Cortex of kidney (tissue), 1 donor: ENCODE measurements at places on chromosomes 1 and 21.

- DNase-seq, result no peak
Measured at GRCh38 chr1:213783893-213784292, 203.9 kb upstream of the PROX1 start.

DNA sequence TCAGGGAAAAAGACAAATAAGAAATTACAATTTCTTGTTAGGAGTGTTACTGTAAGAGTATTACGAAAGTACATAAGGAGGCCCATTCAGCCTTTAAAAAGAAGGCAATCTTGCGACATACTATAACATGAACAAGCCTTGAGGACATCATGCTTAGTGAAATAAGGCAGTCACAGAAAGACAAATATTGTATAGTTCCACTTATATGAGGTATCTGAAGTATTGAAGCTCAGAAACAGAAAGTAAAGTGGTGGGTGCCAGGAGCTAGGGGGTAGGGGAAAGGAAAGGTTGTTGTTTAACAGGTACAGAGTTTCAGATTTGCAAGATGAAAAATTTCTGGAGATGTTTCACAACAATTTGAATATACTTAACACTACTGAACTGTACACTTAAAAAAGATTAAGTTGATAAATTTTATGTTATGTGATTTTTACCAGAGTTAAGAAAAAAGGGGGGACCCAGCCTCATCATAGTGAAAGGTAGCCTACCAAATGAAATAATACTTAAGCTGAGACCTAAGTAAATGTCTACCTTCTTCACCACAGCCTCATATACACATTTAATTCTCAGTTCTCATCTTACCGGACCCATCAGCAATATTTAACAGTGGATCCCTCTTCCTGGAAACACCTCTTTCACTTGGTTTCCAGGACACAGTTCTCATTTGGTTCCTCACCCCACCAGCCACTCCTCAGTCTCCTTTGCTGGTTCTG lies 19.5 kb downstream of the USP24 start:
- no peak for DNase-seq

DNA sequence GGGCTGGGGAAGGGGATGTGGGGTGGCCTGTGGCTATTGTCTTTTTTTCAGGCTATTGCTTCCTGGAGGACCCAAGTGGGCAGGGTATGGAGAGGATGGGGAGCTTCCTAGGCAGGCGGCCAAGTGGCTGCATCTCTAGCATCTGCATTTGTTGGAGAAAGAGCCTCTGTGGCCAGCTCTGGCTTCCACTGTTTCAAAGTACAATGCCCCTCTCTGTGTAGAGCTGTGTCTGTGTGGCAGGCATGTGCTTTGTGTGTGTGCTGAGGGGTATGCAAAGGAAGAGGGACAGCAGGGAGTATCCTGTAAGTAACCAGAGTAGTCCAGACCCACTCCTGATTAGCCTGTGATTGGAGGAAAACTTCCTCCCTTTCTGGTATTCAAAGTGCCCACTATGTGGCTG lies 40.6 kb downstream of the KCNA2 start:
- DNase-seq, result no peak

DNA sequence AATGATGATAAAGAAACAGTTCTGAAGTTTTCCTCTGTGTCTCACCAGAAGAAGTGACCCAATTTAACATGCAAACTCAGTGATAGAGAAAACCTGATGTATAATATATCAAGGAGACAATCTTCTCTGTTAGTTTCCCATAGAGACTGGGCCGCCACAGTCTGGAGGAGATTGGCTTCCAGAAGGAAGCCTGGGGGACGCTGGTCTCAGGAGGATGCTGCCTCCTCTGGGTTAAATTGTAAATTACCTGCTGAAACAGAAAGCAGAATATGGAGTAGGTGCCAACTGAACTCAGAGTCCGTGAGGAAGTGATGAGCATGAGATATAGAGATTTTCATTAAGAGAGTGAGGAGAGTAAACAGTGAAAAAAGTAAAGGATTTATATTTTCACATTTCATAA lies 15.8 kb downstream of the OR14I1 start:
- no peak for DNase-seq

- DNase-seq, result no peak
Measured at GRCh38 chr1:181998858-181999257, 62.7 kb downstream of the ZNF648 start.

DNA sequence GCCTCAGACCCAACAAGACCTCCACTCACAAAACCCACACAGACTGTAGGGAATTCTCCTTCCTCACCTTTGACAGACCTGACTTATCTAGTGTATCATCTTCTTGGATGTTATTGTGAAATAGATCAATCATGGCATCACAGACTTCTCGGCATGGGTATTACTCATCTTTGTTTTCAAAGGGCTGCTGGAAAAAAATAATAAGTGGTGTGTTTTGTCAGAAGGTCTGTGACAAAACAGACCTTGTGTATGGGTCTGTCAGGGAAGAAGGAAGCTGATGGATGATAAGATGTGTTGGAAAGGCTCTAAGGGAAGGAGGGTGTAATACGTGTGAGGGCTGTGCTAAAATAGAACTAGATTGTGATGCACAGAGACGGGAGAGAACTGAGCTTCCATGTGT lies 13.9 kb upstream of the S100A7 start:
- no peak for DNase-seq

GRCh38 chr1:92411511-92411910 lies 75.2 kb downstream of the GFI1 start:
- DNase-seq, result no peak

- DNase-seq, result no peak
Measured at GRCh38 chr21:35136106-35136505, 87.0 kb upstream of the RUNX1 start.

- DNase-seq, result no peak
Measured at GRCh38 chr21:38351961-38352521, 95.2 kb downstream of the KCNJ15 start.

- DNase-seq, result no peak
Measured at GRCh38 chr21:39186676-39187075, 3.4 kb upstream of the PSMG1 start.

- DNase-seq, result no peak
Measured at GRCh38 chr1:7856345-7856744, 3.5 kb upstream of the UTS2 start.

DNA sequence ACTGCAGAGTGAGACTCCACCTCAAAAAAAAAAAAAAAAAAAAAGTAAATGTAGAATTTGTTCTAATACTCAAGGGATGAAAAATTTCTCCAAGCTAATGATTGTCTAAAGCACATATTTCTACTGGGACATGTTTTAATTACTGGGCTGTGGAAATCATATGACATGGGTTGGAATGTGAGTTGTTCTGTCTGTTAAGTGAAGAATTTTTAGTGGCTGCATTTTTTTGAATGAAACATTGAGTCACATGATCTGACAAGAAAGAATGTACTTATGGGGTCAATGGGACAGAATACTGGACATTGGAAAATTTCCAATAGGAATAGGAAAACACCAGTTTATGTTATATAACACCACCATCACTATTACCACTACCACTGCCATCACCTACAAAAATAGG lies 123.8 kb upstream of the IVNS1ABP start:
- no peak for DNase-seq

GRCh38 chr1:199684686-199685273 lies 342.7 kb upstream of the NR5A2 start:
- DNase-seq, result no peak

- DNase-seq, result no peak
Measured at GRCh38 chr1:16078925-16079656, 5.6 kb upstream of the FAM131C start.

DNA sequence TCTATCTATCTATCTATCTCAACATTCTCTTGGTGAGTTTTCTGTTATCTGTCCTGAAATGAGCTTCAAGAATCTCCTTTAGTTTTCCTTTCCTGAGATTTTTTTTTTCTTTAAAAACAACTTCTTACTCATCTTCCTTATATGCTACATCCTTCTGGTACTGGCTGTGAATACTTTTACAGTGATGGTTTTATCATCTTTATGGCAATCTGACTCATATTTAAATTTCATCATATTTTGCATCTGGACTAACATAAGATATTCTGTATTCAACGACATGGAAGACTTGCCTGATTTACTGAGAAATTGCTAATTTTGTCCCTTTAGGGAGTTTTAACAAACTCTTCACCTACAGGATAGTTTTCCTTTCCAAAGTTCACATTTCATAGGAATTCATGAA lies 33.0 kb downstream of the PDE4B start:
- DNase-seq, result no peak

DNA sequence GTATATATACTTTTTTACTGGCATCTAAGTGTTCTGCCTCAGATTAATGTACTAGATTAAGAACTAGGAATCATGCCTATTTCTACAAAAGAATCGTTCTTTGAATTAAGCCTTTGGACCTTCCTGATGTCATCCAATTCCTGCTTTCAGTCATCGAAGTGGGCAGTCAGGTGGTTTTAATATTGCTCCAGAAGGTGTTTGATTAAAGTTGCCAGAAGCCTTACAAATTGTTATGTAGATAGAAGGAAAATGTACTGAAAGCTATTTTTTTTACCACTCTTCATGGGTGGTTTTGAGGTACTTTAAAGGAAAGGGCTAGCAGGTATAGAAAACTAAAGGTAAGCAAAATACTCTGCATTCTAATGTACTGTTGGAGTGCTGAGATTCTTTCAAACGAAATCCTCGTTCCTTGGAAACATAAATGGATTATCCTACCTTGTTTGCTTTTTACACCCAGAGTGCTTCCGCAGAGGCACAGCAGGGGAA lies 716 bp downstream of the CTBS start:
- no peak for DNase-seq

GRCh38 chr1:109793486-109794318 lies 30.0 kb upstream of the EPS8L3 start:
- no peak for DNase-seq

DNA sequence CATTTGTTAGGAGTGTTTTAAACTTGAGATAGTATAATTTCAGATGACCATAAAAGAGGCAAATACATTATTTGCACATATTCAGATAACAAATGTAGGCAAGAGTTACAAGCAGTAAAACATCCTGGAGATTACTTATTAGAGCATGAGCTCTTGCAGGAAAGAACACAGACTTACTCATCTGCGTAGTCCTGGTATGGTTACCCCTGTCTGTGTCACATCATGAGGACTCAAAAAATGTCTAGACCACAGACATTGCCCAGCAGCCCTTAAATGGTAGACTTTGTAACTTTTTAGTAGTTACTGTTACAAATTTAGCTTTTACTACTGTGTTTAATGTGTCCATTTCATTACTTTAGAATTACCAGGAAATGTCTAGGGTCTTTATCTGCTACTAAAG lies 12.8 kb downstream of the CACHD1 start:
- no peak for DNase-seq

DNA sequence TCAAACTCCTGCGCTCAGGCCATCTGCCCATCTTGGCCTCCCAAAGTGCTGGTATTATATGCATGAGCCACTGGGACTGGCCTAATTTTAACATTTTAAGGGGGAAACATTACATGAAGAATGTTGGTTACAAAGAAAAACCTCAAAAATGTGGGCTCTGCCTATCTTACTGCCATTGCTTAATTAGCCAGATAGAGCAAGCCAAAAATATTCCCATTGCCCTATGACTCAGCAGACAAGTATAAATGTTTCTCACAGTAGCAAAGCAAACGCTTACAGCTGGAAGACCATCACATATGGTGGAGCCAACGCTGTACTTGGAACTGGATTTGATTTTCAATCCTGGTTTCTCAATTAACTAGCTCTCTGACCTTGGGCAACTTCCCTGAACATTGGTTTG lies 502.0 kb downstream of the SMYD3 start:
- no peak for DNase-seq

DNA sequence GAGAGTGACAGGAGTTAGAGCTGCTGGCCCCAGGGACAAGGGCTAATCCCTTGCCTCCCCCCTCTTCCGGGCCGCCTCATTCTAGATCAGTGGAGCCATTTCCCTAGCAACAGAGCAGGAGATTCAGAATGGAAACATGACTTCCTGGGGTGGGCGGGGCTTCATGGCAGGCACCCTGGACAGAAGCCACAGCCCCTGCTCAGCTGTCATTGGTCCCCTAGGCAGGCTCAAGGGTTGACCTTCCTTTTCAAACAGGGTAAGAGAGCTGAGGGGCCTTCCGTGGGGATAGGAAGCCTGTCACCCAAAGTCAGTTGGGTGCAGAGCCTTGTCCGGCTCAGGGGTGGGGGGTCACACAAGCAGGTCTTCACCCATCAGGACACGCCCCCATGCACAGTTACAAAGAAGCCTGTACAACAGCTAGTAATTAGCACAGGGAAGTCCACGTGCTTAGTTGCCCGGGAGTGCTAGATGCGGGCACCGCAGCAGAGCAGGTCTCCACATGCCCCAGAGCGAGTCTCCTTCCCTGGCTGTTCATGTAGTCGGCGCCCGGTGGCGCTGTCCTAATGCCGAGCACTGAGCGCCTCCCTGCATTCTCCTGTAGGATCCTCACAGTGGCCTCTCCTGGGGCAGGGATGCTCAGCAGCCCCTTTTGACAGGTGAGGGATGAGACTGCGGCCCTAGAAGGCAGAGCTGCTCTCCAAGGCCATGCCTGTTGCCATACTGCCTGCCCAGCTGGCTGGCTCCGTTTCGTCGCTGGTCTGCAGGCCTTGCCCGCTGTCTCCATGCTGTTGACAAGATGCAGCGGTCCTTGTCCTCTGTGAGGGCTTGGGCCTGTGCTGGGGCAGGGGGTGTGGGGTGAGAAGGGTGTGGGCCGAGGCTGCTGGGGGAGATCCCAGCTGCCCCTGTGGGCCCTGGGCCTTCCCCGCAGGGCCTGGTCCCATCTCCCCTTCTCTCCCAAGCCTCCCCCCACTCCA lies 5.1 kb downstream of the TMEM201 start:
- DNase-seq, result no peak

DNA sequence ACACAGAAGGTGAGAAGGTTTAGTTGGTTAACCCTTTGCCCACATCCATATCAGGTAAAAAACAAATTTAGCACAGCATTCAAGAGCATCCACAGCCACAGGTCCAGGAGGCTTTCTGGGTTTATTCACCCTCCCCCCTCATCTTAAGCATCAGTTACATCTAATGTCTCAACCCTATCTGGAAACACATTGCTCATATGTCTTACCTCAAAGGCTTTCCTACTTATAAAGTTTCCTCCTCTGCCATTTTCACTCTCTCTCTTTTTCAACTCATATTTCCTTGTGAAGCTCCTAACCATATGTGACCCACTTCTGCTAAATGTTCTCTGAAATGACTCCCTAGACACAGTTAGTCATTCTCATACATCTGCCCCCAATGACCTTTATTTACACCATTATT lies 47.9 kb upstream of the RUNX1 start:
- no peak for DNase-seq

GRCh38 chr1:168974611-168975010 lies 131.9 kb upstream of the ATP1B1 start:
- no peak for DNase-seq
